ENCODE measurements at places on chromosomes 3 and 15.
A peak's percentile ranks its signal among the peaks of the same experiment; 100 is the strongest.

- no peak for DNase-seq
Measured at GRCh38 chr3:86887876-86888275, 103.1 kb downstream of the VGLL3 start.

DNA sequence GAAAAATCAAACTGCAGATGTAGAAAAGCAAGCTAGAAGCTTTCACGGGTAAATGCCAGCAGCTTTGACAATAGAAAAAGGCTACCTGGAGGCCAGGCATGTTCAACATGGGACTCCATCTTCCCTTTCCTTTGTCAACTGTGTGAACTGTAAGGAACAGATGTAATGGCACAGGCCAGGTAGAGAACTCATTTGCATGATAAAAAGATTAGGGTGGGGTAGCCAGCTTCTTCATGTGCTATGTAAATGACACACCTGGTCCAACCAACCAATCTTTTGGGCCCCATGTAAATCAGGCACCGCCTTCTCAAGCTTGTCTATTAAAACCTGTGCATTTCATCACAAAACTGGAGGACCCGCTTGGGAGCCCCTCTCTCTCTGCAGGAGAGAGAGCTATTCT lies 686.5 kb upstream of the GOLIM4 start:
- no peak for DNase-seq

DNA sequence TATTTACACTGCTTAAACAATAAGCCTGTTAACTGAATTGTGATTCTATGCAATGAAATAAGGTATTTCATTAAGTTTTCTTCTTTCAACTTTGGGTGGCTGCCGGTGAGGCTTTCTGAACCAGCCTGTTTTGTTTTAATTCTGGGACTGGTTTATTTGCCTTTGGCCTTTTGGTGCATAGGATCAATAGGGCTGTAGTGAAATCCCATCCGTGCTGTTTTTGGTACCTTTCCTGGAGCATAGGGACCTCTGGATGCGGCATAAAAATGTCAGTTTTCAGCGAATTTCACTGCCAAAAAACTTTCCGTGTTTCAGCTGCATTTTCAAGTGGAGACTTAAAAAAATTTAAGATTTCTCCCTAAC lies 514 bp downstream of the PLS1 start:
- no peak for DNase-seq

DNA sequence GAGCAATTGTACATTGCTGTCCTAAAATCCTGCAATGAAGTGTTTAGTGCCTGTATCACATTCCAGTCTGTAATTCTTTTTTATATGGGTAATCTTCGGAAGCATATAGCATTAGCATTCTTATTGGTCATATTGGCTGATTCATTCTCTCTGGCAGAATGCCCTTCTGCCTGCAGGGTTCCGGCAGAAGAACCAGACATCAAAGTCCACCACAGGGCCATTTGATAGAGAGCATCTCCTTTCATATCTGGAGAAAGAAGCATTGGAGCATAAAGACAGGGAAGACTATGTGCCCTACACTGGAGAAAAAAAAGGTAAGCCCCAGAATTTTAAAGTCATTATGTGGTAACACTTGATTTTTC lies 39.6 kb downstream of the TMOD3 start:
- peak; percentile 80 for DNase-seq

DNA sequence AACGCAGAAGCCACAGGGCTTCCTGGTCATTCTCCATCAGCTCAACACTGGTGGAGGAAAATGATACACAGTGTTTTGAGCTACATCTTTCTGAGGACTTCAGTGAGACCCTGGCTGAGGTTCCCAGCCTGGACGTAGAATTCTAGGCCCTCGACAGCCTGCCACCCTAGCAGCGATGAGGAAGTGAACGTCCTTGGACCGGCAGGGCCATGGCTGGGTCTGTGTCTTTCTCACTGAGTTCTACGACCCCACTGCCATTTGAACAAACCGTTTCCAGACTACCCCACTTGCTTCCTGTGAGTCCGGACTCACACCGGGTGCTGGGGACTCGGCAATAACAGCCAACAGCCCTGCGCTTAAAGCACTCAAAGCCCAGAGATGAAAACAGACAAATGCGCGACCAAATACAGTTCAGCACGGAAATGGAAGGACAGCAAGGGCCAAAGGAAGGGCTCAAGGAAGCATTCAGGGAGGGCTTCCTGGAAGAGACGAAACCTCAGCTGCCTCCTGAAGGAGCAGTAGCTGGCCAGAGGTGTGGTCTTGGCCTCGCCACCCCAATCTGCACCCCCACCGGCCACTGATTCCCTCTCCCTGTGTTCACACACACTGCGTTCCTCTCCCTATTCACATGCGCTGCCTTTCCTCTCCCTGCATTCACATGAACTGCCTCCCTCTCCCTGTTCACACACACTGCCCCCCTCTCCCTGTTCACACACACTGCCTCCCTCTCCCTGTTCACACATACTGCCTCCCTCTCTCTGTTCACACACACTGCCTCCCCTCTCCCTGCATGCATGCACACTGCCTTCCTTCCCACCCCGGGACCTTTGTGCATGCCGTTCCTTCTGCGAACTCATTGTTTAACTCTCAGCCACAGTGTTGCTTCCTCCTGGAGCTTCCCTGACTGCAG lies 136.3 kb upstream of the PRR20G start:
- DNase-seq = no peak

DNA sequence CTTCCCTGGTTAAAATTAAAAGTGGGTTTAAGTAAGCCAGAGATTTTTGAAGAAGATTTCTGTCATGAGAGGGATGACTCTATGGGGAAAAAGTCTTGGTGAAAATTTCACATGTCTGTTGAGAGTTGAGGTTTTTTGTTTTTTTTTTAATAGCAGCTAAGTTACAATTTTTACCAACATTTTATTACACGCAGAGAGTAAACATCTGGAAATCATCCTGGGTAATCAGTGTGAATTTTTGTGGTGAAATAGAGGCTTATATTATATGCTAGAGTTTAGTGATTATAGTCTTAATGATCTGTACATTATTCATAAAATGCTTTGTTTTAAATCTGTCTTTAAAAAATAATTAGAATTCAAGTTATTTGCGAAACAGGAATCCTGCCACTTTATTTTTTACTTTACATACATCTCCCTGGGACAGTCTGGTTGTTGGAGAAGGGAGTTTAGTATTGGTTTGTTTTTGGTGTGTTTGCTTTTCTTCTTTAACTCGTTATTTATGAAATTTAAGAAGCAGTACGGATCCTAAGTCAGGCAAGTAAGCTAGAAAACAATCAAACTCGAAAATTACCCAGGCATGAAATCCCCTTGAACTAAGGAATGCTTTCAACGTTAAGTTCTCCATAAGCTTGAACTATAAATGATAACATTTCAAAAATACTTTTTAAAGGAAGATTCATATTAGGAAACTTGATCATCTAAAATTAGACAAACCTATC lies 143.4 kb upstream of the TSC22D2 start:
- DNase-seq = peak; percentile 43

- no peak for DNase-seq
Measured at GRCh38 chr3:58403513-58404109, 30.0 kb downstream of the PDHB start.

DNA sequence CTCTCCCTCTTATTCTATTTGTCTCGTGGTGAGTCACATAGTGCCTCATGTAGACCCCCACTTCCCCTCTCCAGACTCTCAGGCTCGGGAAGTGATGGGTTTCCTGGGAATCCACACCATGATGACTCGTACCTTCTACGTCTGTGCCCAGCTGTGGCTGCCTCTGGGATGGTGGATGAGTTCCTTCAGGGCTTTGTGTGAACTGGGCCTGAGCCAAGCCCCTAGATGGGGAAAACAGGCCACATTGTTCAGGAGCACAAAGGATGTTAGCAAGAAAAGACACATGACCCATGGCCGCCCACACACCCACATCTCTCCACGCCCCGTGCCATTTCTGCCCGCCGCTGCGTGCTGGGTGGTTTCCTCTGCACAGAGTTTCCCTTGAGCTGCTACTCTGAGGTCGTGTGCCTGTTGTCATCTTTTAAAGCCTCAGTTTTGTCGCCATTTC lies 10.5 kb downstream of the ISG20 start:
- DNase-seq = peak; percentile 68

DNA sequence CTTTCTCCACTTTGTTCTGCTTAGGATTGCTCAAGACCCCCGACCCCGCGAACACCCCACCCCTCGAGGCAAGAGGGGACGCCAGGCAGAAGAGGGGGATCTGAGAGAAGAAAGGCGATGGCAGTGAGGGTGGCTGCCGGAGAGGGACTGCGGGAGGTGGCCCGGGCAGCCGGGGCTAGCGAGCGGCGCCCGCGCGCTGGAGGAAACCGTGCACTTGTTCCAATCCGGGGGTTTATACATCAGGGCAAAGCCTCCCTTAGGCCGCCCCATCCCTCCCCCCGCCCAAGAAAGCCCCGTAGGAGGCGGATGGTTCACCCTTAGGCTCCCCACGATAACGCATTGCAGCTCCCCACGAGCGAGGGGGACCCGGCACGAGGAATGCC lies 475 bp downstream of the ERC2 start:
- DNase-seq = peak; percentile 3

GRCh38 chr3:104909721-104910120 lies 457.0 kb upstream of the ALCAM start:
- no peak for DNase-seq

- no peak for DNase-seq
Measured at GRCh38 chr15:50112488-50113186, 6.4 kb downstream of the ATP8B4 start.

DNA sequence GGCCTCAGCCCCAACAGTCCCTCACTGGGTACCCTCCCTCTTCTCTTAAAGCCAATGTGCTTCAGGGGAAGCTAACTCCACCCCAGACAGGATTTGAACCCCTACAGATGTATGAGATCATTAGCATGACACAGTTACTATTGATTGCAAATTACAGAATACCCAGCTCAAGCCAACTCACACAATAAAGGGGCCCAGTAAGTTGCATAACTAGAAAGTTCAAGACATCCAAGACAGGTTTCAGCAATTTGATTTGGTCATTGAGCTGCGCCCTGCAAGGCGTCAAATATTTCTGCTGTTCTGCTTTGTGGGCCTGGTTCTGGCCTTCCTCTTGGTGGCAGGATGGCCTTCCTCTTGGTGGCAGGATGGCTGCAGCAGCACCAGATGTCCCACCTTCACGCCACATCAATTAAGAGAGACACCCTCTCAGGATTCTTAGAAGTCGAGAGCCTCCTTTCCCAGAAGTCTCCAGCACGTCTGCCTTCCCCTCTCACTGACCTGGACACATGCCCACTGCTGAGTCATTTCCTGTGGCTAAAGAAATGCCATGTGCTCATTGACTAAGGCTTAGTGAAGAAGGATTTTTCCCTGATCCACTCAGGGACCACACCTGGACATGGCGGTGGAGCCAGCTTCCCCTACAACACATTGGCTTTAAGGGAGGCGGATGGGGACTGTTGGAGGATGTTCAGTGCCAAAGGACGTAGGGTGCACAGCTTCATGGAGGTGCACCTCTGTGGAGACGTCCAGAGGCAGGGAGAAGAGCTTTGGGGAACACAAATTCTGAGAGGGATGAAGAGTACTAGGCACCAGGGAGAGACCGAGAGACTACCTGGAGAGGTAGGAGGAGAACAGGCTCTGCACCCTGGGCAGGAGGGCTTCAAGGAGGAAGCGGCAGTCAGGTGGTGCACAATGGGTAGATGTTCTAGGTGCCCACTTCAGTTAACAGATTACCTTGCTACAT lies 49.1 kb downstream of the DNASE1L3 start:
- peak; percentile 72 for DNase-seq

DNA sequence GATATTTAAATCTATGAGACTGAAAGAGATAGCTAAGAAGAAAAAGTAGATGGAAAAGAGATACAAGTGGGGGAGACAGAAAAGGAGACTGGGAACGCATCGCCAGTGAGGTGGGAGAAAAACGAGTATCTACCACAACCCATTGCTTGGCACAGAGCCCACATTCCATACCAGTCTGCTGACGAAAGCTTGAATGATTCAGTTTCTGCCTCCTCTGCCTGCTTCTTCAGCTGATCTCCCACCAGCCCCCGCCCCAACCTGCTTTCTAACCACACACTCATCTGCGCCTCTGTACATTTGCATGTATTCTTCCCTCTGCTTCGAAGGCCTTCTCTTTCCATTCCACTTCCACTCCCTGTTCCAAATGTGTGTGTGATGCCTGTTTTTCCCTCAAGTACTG lies 188.1 kb downstream of the USP13 start:
- peak; percentile 19 for DNase-seq

DNA sequence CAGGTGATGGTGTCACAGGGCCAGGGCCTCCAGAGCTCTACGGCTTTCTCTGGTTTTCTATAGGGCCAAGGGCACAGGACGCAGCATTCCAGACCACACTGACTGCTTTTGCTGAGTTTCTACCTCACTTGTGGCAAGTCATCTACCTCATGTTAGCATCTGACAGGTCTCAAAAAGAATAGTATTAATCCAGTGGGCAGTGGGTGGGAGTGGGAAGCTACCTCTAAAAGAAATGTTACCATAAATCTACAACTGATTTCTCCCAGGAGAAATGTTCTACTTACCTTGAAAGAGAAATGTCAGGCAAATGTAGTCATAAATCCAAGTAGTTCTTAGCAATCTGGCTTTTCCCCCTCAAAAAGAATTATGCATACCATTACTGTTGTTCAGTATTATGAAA lies 55.7 kb upstream of the CCR4 start:
- DNase-seq = no peak

DNA sequence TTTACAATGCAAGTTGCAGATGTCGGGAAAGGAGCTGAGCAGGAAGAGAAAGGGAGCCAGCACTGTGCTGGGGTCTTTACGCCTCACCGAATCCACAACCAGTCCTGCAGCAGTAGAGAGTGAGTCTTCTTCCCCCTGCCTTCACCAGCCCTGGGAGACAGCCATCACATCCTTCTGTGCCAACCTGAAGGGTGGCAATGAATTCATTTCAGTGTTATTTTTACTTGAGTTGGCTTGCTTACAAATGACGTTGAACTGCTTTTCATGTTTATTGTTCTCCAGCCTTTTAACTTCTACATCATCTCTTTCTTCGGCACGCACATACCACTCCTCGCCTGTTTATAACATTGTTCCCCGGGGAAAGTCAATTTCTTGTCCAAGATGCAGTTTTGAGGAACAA lies 77.1 kb downstream of the TRIM42 start:
- DNase-seq = no peak

DNA sequence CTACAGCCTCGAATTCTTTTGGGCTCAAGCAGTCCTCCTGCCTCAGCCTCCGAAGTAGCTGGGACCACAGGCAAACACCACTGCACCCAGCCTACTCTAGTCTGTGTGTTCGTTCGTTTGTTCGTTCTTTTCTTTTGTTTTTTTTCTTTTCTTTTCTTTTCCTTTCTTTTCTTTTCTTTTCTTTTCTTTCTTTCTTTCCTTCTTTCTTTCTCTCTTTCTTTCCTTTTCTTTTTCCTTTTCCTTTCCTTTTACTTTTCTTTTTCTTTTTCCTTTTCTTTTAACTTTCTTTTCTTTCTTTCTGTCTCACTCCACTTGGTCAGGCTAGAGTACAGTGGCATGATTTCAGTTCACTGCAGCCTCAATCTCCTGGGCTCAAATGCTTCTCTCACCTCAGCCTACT lies 36.8 kb downstream of the LMLN start:
- no peak for DNase-seq

- peak; percentile 38 for DNase-seq
Measured at GRCh38 chr3:58487140-58487886, 4.6 kb upstream of the KCTD6 start.
